ENCODE measurements at places on chromosomes 1 and 21.

DNA sequence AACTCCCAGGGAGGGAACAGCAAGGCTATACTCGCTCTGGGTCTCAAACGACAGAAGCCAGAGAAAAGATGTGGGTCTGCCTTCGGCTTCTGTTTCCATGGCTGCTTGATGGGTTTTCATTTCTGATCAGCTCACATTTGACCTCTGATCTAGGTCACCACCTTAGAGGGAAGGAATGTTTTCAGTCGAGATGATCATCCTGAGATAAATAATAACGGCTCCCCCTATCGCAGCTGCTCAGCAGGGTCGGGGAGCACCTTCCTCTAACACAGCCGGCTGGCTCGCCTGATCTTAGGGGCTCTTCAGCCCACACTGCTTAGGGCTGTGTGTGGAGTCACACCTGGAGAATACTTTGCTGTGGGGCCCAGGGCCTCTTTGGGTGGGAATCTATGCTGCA, 53.1 kb upstream of the ZNF648 start:
- no peak for DNase-seq

- no peak for DNase-seq
These were observed 880.2 kb upstream of the NEGR1 start for GRCh38 chr1:73162564-73162963.

- DNase-seq, result no peak
These were observed 934.7 kb downstream of the PLA2G4A start for GRCh38 chr1:187763465-187763864.

GRCh38 chr1:1433804-1434130, 1.7 kb upstream of the VWA1 start:
- no peak for DNase-seq

GRCh38 chr1:235056937-235057336, 71.7 kb downstream of the TOMM20 start:
- no peak for DNase-seq

DNA sequence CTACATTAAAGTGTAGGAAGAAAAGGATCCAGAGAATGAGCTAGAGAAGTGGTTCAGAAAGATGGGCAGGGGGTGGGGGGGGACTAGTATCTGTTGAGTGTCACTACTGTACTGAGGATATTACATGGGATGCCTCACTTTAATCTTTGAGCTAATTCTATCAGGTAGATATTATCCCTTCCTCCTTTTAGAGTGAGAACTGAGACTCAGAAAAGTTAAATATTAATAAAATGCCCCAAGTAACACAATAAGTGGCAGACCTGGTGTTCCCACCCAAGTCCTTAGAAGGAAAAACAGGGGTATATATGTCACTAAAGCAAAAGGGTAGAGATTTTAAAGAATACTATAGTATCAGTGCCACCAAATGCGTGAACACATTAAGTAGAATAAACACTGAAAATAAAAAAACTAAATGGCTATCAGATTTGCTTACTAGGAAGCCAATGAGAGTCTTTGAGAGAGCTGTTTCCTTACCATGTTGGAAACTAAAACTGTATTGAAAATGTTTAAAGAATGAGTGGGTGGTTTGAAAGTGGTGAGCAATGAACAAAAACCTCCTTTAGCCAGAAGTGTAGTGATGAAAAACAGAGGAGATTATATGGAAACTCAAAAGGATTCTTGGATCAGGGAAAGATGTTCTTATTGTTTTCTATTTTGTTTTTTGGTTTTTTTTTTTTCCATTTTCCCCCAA, 230.8 kb downstream of the BARHL2 start:
- no peak for DNase-seq

DNA sequence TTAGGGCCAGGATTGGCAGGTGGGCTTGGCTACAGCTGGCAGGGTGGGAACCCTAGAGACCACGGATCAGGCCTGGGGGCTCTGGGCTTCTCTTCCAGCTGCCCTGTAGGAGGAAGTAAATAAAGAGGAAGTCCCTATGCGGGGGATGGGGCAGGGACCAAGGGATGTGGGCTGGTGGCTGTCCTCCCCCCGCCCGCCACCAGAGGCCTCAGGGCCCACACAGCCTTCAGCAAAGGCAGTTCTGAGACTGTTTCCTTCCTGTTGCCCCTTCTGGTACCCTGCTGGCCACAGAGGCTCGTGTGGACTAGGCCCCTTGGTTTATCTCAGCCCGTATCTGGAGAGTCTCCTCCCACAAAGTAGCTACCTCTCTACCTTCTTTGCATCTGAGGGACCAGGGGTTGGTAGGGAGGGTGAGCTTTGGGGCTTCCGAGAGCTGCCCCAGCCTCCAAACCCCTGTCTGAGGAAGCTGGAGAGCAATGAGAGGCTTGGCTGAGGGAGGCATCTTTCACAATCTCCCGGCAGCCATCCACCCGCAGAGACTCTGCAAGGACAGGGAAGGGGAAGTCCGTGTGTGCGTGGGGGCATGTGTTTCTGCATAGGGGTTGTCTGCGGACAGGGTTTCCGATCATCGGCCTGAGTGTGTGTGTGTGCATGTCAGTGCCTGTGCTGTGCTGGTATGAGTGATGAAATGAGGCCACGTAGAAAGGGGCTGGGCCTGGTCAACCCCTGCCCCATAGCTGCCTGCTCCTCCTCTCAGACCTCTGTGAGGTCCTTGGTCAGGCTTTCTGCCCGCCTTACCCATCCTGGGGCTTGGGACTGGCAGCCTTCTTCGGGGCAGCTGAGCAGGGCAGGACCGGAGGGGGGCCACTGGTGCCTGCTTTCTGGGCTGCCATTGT, 12.5 kb downstream of the RPS6KA1 start:
- DNase-seq, result no peak

DNA sequence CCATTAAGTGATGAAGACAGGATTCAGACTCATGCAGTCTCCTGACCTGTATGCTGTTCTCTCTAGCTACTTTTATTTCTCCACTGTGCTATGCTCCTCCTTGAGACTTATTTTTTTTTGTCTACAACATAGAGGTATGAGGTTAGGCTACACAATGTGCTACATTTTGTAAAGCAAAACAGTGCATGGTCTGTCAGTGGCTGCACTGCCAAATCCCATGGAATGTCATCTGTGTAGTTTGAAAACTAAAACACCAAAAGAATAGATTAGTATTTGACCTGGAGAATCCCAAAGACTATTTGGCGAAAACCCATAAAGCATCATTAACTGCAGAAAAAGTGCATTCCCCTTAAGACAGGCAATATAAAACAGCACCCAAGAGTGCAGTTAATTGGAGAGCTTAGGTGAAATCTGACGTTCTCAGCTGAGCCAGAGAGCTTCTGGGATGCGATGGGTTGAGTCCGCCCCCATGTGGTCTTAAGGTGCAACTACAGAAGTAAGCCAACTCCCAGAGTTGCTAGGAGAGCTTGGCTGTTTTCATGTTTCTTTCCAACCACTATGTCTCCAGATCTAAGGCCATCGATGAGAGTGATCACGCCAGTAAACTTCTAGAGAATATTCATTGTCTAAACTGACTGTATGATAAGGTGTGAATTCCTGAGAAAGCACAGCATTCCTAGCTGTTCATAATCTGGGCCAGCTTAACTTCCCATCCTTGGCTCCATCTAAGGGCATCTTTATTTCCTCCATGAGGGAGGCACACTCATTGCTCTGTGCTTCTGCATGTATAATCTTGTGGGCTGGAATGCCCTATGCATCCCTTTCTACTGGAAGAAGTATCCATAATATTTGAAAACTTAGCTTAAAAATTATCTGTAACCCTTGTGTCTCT, 20.7 kb upstream of the CYP2J2 start:
- peak; percentile 22 for DNase-seq

- no peak for DNase-seq
These were observed 4.3 kb downstream of the MFN2 start for GRCh38 chr1:11984576-11984975.

DNA sequence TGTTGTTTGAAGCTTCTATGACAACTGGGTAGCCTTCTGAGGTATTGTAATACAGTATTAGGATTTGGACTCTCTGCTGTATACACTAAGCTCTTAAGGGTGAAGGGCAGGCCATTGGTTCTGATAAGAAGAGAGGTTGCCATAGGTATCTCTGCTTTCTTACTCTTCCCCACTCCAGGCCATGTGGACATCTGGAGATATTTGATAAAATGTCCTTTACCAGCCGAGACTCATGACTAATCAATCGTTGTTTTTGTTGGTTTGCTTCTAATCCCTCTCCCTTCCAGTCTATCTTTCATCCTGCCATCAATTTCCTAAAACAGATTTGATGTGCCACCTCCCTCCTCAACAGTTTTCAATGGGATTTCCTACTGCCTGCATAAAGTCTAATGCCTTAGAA, 64.6 kb upstream of the WDR26 start:
- DNase-seq, result no peak

GRCh38 chr1:180435566-180435965, 66.8 kb downstream of the ACBD6 start:
- DNase-seq, result no peak

Data from DMS 273 treated with DMSO at 0.1 percent for 48 hours (cell line).